ENCODE measurements at places on chromosomes 12 and 14. TPM values are rescaled to one million over a fixed set of nuclear protein-coding genes. Genes with fewer than 3 reads are reported as not detected.

The SLC10A1 gene
- total RNA-seq = not detected

The POTEM gene
- not detected for total RNA-seq

The FOXN4 gene
- total RNA-seq = not detected

DNA sequence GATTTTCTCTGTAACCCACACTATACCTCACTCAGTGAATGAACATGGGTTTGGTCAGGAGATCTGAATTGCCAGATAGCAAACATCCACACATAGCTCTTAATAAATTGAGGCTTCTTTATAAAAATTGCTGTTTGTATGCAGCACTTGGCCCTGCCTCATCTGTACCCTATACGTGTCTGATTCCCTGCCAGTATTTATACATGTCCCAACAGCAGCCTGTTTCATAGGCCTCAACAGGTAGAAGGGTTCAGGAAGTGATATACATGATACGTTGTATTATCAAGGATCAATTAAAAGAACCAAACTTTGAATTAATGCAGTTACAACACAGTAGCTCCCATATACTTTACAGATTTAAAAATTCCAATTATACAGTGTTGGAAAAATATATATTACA, 32.3 kb downstream of the RASSF9 start:
- DNase-seq = no peak

The ERP27 gene
- total RNA-seq = not detected

GRCh38 chr12:31650918-31651317, 8.6 kb upstream of the ETFBKMT start:
- peak; percentile 89 for DNase-seq

DNA sequence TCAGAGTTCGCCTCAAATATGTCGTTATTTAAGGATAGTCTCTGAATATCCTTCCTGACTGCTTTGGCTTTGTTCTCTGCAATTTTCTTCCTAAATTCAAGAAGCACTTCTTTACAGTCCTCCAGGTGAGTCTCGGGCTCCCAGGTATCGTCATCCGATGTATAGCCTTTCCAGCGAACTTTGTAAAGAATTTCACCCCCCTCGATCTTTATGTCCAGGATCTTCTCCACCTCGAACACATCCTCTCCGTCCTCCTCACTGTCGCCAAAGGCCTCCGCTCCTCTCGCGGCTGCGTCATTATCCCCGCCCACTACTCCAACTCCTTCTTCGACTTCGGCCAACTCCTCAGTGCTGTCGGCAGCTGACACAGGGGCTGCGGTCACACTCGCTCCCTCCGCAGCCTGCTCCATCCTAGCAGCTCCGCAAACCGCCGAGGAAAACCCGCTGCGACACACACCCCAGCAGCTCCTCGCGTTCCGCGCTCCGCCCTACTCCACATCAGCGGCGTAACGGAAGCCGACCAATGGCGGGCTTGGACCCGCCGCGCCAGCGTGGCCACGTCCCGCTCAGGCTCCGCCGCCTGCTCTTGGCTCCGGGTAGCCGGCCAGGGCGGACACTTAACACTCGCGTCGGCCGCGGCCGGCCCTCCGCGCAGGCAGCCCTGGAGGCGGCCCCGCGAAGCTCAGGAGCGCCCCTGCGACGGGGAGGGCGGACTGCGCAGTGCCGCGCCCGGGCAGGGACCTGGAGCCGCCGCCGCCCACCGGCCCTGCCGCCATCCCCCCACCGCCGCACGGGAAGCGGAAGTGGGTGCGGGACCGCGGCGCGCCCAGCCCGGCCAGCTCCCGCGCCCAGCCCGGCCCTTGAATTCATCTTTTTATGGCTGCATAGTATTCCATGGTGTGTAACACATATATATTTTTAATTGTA, 4.1 kb downstream of the CD163L1 start:
- DNase-seq = peak; percentile 63

- no peak for DNase-seq
Measured at GRCh38 chr14:70203686-70204085, 14.9 kb upstream of the SLC8A3 start.
